ENCODE measurements at places on chromosomes 1 and 21.

GRCh38 chr1:100538913-100539835 is 1.2 kb downstream of the GPR88 start:
- no peak for DNase-seq

GRCh38 chr1:168732736-168733135 is 3.7 kb upstream of the DPT start:
- DNase-seq = no peak

DNA sequence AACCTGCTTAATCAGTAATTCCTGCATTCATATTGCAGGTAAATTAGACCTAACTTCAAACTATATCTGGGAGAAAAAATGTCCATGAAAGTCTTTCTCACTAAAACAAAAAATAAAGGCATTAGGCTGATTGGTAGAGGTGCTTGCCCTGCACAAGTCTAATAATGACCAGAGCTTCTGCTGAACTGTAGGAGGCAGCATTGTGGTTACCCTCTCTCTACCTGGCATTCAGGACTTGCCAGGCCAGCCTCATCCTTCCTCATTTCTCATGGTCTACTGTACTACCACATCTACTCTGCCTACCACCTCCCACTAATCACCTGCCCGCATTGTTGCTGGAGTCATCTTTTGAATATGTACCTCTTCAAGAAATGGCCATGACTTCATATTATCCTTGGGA is 60.8 kb upstream of the KRTAP11-1 start:
- DNase-seq = no peak

DNA sequence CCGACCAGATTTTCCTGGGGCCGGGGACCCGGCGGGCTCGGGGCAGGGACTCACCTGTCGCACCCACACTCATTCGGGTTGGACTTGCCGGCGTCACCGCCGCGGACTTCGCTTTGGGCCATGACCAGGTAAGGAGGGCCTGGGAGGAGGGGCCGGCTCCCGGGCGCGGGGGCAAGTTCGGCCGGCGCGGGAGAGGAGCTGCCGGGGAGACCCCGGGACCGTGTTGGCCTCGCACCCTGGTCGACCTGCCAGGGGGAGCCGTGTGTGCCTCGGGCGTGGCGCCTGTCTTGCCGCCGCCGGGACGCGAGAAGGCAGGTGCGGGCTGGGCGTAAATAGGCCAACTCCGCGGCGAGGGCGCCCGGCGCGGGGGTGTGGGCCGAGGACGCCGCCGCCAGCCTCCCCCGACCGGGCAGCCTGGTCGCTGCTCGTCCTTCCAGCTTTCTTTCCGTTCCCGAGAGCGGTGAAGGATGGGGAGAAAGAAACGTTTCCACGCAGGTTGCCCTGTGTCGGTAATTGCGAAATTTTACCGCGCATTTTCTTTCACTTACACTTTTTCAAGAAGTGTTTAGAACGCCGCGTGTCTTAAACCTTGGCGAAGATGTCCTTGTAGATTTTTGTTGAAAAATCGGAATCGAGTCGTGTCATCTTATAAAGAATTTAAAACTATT is 558 bp downstream of the USP1 start:
- DNase-seq = no peak

DNA sequence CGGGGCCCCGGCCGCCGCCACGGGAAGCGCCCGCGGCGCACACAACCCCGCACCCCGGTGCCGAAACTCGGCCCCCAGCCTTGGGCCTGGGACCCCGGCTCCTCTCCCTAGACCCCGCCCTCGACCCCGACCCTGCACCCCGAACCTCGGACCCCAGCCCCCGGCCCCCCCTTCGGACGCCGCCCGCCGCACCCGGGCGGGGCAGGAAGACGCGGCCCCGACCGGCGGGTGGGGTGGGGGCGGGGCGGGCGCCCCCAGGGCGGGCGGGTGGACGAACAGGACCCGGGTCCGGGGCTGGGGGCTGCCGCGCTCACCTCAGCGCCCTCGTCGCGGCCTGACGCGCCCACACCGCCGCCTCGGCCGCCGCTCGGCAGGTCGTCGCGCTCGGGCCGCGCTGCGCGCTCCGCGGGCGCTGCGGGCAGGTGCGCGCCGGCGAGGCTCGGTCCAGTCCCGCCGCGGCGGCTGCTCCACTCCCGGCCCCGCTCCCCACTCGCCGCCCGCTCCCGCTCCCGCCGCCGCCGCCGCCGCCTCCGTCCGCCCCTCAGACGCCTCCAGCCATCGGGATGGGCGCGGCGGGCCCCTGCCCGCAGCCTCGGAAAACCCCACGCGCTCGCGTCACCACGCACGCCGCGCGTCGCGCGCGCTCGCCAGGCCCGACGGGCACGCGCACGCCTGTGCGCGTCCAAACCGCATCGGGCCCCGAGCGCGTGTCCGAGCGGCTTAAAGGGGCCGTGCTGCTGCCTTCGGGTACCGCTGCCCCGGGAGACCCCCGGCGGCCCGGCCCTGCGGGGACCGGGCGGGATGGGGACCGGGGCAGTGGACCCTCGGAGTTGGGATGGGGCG is at the start of gene GNB1:
Gene GNB1 (minus strand): TSS at position 582 of the 843 bp plus-strand sequence. CDS start 65,634 bp downstream, outside the sequence.
- DNase-seq = peak; percentile 86

GRCh38 chr1:53120659-53121058 is 21.8 kb downstream of the SLC1A7 start:
- no peak for DNase-seq

- DNase-seq = peak; percentile 26
Measured at GRCh38 chr1:169427081-169427641, at the start of gene CCDC181. TSS of gene CCDC181 (minus strand) at chr1:169427474. CDS start at chr1:169424927, 2,547 bp downstream.

DNA sequence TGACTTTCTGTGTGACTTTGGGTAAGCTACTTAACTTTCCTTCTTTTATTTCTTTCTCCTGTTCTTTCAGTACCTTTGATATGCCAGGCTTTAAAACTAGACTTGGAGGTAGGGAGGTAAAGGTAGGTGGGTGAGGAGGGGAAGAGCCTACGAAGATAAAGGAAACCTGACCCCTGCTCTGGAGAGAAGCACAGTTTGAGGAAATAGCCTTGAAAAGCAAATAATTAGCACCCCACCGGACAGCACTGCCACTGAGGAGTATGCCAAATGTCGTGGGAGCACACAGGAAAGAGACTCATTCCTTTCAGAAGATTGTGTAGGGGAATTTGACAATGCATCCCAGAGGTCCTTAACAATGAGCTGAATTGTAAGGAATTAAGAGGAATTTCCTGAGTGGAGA is 65.2 kb upstream of the SPAG17 start:
- DNase-seq = no peak

DNA sequence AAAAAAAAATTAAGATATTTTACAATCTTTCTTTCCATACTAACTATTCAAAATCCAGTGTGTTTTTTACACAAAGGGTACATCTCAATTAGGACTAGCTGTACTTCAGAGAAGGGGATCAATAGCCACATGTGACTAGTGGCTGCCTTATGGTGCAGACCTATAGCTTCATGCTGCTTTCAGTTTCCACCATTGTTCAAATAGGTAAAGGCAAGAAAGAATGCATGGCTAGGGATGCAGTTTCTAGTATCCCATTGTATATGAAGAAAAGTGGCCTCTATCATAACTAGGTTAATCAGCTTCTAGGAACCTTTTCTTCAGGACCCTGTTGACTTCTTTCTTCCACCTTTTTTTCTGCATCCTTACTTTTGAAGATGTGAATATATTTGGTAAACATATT is 35.7 kb downstream of the OSBPL9 start:
- no peak for DNase-seq

DNA sequence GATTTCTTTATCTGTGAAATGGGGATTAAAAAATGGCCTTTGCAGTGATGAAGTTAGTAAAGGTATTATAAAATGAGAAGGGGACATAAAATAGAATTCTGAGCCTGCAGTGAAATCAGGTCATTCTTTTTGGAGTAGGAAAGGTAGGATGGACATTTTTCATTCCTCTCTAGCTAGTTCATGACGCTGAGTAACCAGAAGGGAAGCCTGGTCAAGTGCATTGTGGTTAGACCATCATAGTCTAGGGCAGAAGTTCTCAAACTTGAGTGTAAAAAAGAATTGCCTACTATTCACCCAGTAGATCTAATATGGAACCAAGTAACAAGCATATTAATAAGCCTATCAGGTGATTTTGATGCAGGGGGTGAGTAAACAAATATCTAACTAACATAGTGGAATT is 50.8 kb downstream of the TGFB2 start:
- DNase-seq = no peak

DNA sequence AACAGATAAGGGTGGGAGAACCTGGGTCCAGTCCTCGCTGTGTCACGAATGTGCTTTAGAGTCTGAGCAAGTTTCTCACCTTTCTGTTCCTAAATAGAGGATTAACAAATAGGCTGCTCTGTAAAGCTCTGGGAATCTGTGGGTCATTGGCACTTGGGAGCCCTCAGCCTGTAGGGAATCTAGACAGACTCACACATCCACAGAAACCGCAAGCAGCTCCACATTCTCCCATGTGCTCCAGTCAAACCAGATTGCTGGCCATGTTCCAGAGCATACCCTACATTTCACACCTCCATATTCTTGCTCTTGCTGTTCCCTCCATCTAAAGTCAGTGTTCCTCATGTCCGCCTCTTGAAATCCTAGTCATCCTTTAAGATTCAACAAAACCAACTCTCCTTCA is 7.8 kb upstream of the AHCYL1 start:
- no peak for DNase-seq

- DNase-seq = no peak
Measured at GRCh38 chr1:228925691-228926090, 190.4 kb downstream of the RHOU start.

DNA sequence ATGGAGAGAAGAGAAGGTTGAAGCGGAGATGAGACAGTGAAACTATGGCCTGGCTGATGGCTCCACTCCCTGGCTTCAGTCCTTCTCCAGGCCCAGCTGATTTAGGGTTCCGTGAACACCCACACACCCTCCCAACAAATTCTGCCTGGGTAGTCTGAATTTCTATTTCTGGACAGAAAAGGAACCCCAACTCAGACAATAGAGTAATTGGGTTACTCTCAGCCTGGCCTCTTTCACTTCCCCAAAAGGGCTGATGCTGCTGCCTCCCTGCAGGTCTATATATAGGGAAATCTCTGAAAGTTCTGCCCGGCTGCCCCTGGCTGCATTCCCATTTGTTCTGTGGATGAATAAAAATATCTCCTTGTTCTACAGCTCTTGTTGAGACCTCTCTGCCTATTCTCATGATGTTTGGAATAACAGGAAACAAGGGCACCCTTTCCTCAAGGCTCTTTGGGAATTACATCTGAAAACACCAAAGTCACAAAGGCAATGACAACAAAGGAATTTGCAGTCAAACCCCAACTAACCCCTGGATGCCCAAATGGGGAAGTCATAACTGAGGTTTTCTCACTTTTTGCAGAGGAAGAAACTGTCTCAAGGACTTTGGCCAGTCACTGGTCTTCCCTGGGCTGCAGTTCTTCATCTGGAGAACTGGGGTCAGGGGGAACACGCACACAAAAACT is 11.4 kb upstream of the ZSCAN20 start:
- DNase-seq = no peak

- DNase-seq = no peak
Measured at GRCh38 chr1:181603735-181604410, 120.6 kb downstream of the CACNA1E start.

GRCh38 chr1:145702826-145703225 is 4.3 kb downstream of the PDZK1 start:
- DNase-seq = no peak

- no peak for DNase-seq
Measured at GRCh38 chr1:246516126-246516525, 9.0 kb upstream of the SMYD3 start.

GRCh38 chr1:225697428-225697827 is 44.5 kb upstream of the ENAH start:
- no peak for DNase-seq

- DNase-seq = no peak
Measured at GRCh38 chr1:178126261-178126660, 32.4 kb downstream of the RASAL2 start.

- peak; percentile 73 for DNase-seq
Measured at GRCh38 chr1:182143154-182143657, 81.7 kb upstream of the ZNF648 start.

- DNase-seq = peak; percentile 81
Measured at GRCh38 chr1:184362876-184363275, 24.0 kb upstream of the C1orf21 start.

DNA sequence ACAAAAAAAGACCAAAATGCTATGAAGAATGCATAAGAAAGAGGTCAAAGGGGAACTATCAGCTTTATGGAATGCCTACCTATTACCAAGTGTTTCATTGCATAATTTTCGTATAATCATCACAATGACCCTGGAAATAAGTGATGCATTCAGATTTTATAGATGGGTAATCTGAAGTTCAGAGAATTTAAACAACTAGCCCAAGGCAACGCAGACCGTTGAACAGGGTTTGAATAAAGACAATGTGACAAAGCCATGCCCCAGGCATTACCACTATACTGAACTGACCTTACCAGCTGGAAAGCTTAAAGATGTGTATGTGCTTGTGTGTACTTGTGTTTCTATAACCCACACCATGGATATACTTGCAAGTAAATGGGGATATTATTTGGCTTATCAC is 827.6 kb upstream of the ADGRL2 start:
- no peak for DNase-seq

- DNase-seq = no peak
Measured at GRCh38 chr1:156358641-156359040, 10.4 kb upstream of the RHBG start.

- peak; percentile 90 for DNase-seq
Measured at GRCh38 chr1:94296018-94296417, 58.6 kb upstream of the ARHGAP29 start.

GRCh38 chr21:44065428-44065827 is 41.8 kb upstream of the PWP2 start:
- no peak for DNase-seq

DNA sequence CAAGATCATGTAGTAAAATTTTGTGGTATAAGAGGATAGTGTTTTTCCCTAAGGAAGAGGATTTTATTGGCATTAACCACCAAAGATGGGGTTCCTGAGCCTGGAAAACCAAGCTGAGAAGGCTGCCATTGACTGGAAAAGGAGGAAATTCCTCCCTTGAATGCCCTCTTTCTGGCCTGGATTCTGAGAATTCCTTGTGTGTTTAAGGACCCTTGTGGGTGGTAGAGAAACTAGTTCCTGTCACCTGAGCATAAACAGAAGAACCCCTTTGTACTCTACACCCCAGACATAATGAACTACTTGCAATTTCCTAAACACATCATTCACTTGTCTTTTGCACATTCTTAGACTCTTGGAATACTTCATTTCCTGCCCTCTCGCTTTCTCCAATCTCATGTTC is 33.1 kb upstream of the CEP350 start:
- DNase-seq = no peak

- no peak for DNase-seq
Measured at GRCh38 chr1:230174471-230175162, 107.6 kb downstream of the GALNT2 start.

DNA sequence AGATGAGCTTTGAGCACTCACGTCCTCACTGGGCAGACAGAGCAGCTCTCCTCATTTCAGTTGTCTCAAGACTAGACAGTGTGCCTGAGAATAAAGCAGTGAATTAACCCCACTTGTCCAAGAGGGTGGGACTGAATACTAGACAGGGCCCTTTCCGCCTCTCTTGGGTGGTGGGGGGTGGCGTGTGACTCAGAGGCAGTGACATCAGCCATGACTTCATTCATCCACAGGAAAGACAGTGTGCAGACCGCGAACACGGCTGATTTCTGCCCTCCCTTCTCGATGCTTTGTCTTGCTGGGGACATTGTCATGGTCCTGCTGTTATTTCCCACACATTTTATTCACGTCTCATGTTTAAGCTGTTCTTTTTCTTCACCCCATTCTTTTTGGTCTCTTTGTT is 64.9 kb downstream of the FGGY start:
- DNase-seq = no peak

- DNase-seq = no peak
Measured at GRCh38 chr1:227006226-227006796, 66.2 kb downstream of the COQ8A start.

All from fibroblast of gingiva (primary cell).